T-cell (primary cell): ENCODE measurements at places on chromosomes 6 and 20. TPM values are rescaled to one million over a fixed set of nuclear protein-coding genes. Genes with fewer than 3 reads are reported as not detected.

Gene EYS
- not detected for total RNA-seq

Gene FABP7
- total RNA-seq, result not detected

Gene ADGB
- total RNA-seq, result not detected

Gene XKR7
- not detected for total RNA-seq

Gene PLA2G7
- not detected for total RNA-seq

Gene LY86
- total RNA-seq, result 0.54 TPM

Gene ERGIC3
- total RNA-seq, result 135 TPM

Gene NKX2-2
- not detected for total RNA-seq

Gene ANKRD66
- not detected for total RNA-seq

Gene POPDC3
- total RNA-seq, result not detected

Gene FYN
- total RNA-seq, result 515 TPM

Gene PAX1
- total RNA-seq, result not detected

Gene SYCP2L
- not detected for total RNA-seq
